ENCODE measurements at places on chromosomes 1 and 21.
A peak's percentile ranks its signal among the peaks of the same experiment; 100 is the strongest.

GRCh38 chr1:181987996-181988395 lies 73.5 kb downstream of the ZNF648 start:
- no peak for DNase-seq

- DNase-seq = no peak
Measured at GRCh38 chr1:67537667-67538018, 107.4 kb upstream of the SERBP1 start.

- DNase-seq = peak; percentile 52
Measured at GRCh38 chr1:59779949-59780348, 34.8 kb upstream of the HOOK1 start.

DNA sequence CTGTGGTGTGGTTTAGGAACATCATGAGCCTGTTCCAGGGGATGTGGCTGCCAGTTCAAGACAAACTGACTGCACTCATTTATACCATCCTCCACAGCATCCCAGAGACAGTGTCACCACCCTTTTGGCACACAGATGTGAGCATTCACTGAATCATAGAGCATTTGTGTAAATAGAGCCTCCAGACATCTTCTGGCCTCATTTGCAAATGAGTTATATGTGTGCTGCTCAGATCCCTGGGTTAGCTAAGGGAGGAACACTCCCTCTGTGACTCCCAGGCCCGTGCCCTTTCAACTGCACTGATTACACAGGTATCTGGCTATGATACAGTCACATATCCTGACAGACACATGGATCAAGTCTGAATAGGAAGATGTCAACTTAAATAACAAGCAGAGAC lies 351.5 kb upstream of the PLD5 start:
- DNase-seq = no peak

GRCh38 chr1:78491451-78492071 lies 787 bp downstream of the PTGFR start:
- peak; percentile 75 for DNase-seq

GRCh38 chr1:207752456-207752998 lies 673 bp downstream of the CD46 start:
- DNase-seq = peak; percentile 62

- peak; percentile 11 for DNase-seq
Measured at GRCh38 chr1:173210283-173210682, 3.2 kb upstream of the TNFSF4 start.

GRCh38 chr1:95578462-95578861 lies 344.5 kb downstream of the RWDD3 start:
- no peak for DNase-seq

- DNase-seq = no peak
Measured at GRCh38 chr1:78255846-78256245, 210.1 kb downstream of the GIPC2 start.

- no peak for DNase-seq
Measured at GRCh38 chr1:53378061-53378460, 50.2 kb upstream of the LRP8 start.

DNA sequence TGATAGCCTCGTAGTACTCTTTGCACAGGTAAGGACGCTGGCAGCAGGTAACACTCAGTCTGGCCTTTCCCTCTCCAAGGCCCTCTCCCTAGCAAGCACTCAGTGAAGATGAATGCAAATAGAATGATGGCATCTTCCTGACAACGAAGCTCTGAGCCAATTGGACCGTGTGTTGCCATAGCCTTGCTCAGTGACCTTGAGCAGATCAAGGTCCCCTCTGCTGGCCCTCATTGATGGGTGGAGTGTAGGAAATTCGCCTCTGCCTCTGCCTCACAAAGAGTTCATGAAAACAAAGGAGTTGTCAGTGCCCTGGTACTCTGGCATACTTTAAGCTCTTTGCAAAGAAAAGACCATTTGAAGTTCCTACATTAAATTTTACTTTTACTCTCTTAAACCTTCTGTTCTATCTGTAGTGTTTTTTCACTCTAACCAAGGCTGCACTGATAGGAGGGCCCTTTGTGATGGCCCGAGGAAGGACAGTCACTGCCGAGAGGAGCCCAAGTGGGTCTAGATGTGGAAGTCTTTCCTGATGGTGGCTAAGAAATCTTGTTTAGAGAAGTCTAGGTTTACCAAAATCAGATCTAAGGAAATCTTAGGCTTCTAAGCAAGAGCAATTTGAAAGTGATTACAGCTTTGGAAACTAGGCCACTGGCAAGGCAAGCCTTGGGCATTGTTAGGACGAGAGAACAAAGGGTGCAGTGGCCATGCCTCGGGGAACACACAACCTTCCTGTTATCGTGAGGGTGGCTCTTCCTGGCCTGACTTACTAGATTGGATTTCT lies 38.2 kb downstream of the SMYD2 start:
- no peak for DNase-seq

- no peak for DNase-seq
Measured at GRCh38 chr1:111505641-111506119, 2.2 kb upstream of the ADORA3 start.

- DNase-seq = no peak
Measured at GRCh38 chr1:47030170-47030805, 6.8 kb downstream of the CYP4X1 start.

DNA sequence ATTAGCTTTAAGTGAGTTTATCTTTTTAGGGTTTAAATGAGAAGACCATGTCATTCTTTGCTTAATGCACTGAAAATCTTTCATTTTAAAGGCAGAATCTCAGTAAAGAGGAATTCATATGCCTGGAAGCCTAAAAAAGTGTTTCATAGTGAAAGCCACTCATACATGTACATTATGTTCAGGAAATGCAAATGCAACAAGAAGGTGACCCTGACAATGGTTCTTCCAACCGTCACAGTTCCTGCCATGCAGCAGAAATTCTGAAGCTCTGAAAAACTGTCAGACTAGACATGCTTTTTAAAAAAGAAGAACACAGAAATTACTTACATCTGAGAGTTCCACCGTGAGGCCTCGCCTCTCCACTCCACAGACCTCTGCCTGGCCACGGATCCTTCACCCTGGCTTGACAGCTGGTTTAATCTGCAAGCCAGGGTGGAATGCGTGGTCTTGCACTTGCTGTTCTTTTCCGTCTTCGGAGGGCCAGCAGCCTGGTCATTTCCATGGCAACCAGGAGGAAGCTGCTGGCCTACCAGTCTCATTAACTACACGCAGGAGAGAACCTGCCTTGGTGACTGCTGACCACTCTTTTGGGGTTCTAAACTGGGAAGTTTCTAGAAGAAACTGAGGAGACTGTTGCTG lies 41.8 kb upstream of the PAXBP1 start:
- DNase-seq = no peak

GRCh38 chr1:168234846-168235547 lies 9.2 kb downstream of the SFT2D2 start:
- DNase-seq = peak; percentile 80

- no peak for DNase-seq
Measured at GRCh38 chr1:24418898-24419628, 3.5 kb downstream of the NIPAL3 start.

- peak; percentile 99 for DNase-seq
Measured at GRCh38 chr1:37692078-37692833, at the start of gene CDCA8. TSS of gene CDCA8 (plus strand) at chr1:37692516. CDS start at chr1:37692691, 175 bp downstream.

DNA sequence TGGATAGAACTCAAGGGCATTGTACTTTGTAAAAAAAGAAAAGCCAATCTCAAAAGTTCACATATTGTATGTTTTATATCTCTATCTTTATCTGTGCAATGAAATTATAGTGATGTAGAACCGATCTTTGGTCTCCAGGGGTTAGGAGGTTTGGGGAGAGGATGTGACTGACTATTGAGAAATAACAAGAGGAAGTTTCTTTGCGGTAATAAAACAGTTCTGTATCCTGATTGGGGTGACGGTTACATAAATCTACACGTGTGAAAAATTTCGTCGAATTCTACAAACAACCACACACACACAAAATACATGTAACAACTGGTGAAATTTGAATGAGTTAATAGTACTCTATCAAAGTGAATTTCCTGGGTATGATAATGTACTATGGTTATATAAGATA lies 10.6 kb upstream of the OR2T33 start:
- DNase-seq = no peak

DNA sequence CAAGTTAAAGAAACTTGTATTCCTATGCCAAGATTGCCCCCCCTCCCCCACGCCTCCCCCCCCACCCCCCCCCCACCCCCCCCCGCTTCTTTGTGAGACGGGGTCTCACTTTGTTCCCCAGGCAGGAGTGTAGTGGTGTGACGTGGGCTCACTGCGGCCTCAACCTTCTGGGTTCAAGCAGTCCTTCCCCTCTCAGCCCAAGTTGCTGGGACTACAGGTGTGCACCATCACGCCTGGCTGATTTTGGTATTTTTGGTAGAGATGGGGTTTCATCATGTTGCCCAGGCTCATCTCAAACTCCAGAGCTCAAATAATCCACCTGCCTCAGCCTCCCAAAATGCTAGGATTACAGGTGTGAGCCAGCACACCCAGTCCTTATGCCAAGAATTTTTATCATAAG lies 136.6 kb downstream of the POU2F1 start:
- DNase-seq = no peak

DNA sequence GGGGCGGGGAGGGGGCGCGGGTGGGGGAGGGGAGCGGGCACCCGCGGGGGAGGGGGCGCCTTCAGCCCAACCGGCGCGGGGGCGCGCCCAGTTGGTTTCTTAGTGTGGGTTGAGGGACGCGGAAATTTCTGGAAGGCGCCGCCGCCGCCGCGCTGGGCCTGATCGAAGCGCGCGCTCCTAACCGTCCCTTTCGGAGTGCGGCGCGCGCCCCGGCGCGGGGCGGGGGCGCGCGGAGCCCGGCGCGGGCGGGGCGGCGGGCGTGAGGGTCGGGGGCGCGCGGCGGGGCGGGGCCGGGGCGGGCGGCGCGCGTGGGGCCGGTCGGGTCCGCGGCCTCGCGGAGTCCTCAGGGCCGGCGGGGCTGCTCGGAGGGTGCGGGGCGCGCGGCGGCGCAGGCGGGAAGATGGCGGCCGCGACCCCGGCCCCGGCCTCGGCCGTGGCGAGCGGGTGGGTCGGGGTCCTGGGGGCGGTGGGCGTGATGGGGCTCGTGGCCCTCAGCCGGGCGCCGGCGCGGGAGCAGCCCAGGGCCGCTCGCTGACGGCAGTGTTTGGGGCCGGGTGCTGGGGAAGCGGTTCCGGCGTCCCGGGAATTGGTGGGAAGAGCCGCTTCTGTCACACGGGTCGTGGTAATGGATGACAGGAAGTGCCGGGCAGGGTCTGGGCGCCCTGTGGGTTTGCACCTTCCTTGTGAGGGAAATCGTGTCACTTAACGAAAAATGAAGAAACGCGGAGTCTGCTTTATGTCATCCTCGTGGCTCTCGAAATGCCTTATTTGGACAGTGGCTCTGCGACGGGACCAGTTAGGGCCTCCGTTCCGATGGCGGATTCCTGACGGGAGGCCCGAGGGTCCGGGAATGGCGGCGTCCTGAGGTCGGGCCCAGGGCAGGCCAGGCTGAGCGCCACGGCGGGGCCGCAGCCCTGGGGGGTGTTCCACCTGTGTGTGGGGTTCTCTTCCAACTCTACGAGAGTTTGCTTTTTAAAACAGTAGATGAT lies 764 bp downstream of the PKNOX1 start:
- peak; percentile 82 for DNase-seq

DNA sequence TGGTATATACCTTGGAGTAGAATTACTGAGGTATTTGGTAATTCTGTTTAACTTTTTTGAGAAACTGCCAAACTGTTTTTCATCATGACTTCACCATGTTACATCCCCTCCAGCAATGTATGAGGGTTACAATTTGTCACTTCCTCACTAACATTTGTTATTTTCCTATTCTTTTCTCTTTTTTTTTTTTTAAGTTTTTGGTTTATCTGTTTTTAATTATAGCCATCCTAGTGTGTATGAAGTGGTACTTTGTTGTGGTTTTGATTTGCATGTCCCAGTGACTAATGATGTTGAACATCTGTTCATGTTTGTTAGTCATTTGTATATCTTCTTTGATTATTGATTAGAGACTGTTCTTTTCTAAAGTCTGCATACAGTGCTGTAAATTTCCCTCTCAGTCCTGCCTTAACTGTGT lies 147.3 kb downstream of the HS2ST1 start:
- DNase-seq = no peak

DNA sequence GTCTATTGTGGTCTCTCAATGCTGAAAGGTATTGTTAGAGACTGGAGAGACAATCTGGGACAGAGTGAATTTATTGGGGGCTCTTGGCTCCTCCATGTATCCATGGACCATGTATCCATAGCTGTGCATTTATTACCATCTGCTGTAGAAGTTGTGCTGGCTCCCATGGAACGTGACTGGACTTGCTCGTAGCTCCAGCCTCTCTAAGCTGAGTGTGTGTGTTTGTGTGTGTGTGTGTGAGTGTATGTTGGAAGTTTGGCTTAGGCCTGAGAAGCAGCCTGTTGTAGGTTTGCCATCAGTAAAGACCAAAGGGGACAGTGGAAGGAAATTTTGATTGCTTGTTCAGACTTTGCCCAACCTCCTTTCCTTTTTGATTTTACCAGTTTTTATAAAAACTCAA lies 105.7 kb upstream of the USP24 start:
- no peak for DNase-seq

- no peak for DNase-seq
Measured at GRCh38 chr1:157829711-157830110, 9.8 kb upstream of the FCRL1 start.

GRCh38 chr1:160489513-160490261 lies 33.4 kb downstream of the SLAMF6 start:
- DNase-seq = no peak

- DNase-seq = no peak
Measured at GRCh38 chr1:200887772-200888348, 6.8 kb upstream of the INAVA start.

GRCh38 chr1:230337266-230337665 lies 88.9 kb downstream of the PGBD5 start:
- DNase-seq = no peak

DNA sequence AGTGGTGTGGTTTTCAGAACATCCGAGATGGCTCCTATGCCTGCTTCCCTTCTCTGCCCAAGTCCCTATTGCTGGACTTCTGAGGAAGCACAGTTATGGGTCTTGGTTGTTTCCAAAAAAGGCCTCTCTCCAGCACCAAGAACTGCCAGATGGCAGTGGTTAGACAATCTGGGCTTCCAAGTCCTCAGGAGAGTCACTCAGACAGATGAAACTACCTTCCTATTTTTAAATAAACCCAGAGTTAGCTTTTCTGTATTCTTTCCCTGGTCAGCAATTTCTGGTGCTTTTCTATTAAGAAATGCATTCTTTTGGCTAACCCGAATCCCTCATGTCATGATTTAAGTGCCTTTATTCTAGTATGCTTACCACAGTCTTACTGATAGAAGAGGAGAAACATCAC lies 245.9 kb downstream of the PRDM2 start:
- no peak for DNase-seq

- DNase-seq = no peak
Measured at GRCh38 chr1:245878585-245878984, 628.5 kb downstream of the SMYD3 start.

DNA sequence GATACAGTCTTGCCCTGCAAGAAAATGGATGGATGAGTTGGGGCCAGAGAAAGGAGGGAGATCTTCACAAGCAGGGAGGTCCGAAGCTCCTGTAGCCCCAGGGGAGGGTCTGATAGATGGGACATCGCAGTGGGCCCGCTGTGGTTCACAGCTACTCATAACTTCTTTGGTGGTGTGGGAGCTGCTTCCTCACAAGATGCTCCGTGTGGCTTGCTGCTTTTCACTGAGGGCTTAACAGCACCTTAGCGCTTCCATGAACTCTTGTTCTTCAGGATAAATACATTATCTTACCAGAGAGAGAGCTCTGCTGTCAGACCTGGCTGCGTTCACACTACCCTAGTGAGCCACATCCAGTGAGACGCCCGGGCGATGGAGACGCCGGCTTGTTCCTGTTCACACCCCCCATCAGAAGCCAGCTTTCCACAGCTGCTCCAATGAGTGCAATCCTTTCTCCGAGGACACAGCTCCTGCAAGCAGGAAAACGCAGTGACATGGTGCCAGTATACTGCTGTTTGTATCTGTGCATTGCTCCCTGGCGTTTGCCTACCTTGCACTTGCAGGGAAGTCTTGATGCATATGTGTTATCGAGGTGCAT lies 599.8 kb downstream of the AJAP1 start:
- no peak for DNase-seq

- no peak for DNase-seq
Measured at GRCh38 chr1:149928401-149928724, 760 bp upstream of the SF3B4 start.

Measured in NCI-H82 (cell line).